ENCODE measurements at places on chromosomes 3 and 15.

DNA sequence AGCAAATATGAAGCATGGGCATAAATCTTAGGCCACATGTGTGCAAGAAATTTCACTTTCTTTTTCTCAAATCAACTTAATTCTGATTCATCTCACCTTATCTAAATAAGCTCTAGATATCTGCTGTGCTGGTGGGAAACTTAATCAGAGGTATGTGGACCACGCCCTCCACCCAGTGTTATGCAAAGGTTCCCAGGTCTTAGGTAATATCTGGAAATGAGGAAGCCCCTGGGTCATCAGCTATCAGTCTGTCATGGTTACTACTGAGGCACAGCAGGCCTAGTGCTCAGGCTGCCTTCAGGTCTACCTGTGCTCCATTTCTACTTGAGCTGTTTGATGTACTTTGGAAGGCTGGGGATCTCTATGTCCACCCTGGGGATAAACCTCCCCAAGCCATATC, 134.4 kb upstream of the KCNH8 start:
- DNase-seq: no peak

DNA sequence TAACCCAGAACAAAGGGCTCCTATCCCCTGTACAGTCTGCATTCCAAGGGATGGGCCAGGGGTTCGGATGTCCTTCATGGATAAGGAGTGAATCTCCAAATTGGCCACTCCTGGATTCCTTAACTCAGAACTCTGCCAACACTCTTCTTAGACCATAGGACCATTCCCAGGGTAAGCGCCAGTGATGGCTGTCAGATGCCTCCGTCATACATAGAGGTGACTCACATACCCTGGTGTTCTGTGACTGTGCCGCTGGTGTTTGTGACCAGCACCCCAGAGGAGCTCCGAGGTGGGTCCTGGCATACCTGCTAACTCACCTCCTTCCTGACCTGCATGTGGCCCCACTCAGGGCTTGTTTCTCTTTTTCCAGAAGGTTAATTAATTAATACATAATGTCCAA, 134.7 kb downstream of the KLF13 start:
- no peak for DNase-seq

DNA sequence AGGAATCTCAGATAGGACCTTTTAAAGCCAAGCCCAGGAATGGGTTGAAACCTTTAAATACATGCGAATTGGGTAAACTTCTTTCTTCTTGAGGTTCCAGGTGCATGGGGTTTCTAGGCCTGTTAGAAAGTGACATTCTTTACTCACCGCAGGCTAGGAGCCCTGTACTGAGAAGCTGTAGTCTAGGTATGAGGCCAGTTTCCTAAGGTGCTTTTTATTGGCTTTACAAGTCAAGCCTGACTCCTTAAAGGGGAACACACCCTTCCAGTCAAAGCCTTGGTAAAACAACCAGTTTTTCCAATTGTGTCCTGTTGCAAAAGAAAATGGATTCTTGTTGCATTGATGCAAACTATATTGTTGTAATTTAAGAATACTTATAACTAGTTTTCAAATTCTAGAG, 76.1 kb upstream of the ATP11B start:
- no peak for DNase-seq

GRCh38 chr3:149129326-149130205, at the start of gene HPS3:
Gene HPS3 (plus strand): TSS chr3:149129638. CDS start chr3:149129724, 86 bp downstream.
- peak; percentile 86 for DNase-seq

DNA sequence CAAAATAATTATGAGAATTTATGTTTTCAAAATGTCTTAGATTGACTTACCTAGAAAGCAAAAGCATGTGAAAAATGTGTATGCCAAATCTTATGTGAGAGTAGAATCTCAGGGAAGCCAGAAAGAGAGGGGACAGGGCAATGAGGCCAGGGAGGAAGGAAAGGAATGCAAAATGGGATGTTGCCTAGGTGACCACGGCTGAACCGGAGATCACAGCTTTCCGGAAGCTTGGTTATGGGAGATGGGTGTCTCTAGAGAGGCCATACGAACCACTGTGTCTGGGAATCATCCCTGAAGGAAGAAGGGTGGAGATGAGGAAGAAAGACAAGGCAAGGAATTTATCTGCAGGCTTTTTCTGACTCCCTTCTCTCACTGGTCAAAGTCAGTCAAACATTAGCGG, 76.0 kb downstream of the SUCLG2 start:
- DNase-seq: no peak

DNA sequence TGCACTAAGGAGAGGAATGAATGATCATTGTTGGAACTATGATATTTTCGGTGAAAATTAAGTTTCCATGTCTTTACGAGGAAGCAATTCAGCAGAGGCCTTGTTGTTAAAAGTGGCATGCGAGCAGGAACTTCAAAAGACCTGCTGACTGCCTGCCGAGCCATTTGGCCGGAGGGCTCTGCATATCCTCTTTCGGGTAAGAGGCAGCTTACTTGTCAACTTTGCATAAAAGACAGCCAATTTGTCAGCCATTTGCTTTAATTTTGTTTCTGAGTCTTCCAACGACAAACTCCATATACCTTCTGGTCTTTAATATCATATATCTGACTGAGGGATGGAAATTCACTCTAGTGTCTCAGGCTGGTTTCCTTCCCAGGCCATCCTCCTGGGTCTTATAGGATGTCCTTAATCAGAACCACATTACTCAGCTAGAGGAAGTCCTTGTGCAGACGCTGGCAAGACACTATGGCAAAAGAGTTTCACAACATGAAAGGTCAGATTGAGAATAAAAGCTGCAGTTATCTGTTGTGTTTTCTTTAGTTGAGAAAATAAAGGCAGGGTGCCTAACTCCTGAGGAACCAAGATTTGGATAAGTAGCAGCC, 128.7 kb upstream of the WNT5A start:
- no peak for DNase-seq

- no peak for DNase-seq
These were observed 47.5 kb downstream of the MYH15 start for GRCh38 chr3:108462899-108463298.

GRCh38 chr3:168071591-168072322, 24.0 kb downstream of the GOLIM4 start:
- DNase-seq: no peak
